ENCODE measurements at places on chromosomes 5 and 9. TPM values are rescaled to one million over a fixed set of nuclear protein-coding genes. Genes with fewer than 3 reads are reported as not detected.

The CARD6 gene
- polyA plus RNA-seq, result 8.8 TPM

The PLPP7 gene
- polyA plus RNA-seq, result 0.34 TPM

The NR4A3 gene
- polyA plus RNA-seq, result not detected

The PALM2AKAP2 gene
- polyA plus RNA-seq, result not detected

The PHYHD1 gene
- polyA plus RNA-seq, result 25.8 TPM

The IL13 gene
- not detected for polyA plus RNA-seq

The LCNL1 gene
- polyA plus RNA-seq, result not detected

The CD72 gene
- polyA plus RNA-seq, result 1.6 TPM

The KIAA0825 gene
- 0.54 TPM for polyA plus RNA-seq

The N4BP3 gene
- polyA plus RNA-seq, result 1.1 TPM

The IFNK gene
- polyA plus RNA-seq, result 0.07 TPM

The CARD9 gene
- 1.8 TPM for polyA plus RNA-seq

The CAMK4 gene
- polyA plus RNA-seq, result 0.89 TPM
